ENCODE measurements at places on chromosomes 4 and X.
A peak's percentile ranks its signal among the peaks of the same experiment; 100 is the strongest.

DNA sequence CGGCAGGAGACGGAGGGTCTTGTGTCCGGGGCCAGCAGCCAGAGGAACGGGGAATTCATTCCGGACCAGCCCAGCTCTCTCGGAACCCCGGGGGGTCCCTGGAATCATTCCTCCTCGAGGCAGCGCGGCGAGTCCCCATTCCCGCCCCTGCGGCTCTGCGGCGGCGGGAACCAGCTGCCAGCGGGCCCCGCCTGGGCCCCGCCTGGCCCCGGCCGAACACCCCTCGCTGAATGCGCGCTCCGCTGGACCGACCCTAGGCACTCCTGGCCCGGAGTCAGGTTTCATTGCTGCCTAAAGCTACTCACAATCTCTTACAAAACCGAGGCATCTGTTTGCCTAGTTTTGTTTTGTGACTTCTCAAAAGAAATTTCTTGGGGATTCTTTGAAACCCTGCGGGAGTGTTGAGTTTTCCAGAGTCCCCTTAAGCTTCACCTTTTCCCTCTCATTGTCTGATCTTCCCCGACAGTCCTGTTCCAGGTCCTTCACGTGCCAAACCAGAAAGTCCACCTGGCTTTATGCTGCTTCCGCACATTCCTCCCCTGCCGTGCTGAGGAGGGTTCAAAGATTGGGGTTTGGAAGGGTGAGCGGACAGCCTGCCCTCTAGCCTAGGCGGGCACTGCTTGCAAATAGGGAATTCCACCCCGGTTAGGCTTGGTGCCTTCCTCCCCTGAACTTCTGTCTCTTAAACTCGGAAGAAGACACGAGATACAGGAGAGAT, 789 bp downstream of the ARHGAP10 start:
- DNase-seq: no peak

DNA sequence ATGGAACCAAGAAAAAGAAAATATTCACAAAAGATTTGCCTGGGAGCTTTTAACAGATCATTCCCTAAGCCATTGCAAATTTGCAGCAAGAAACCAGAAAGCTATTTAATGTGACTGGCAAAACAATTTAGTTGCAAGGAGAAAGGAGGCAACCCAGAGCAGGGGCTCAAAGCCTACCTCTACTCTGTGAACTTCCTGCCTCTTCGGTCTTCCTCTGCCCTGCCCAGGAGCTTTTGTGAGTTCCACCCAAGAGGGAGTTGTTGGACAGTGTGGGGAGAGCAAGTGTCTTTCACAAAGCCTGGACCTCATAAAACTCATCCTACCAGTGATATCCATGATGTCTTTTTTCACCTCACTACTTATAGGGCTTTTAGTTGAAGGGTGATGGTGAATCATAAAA, 107.4 kb downstream of the AFF1 start:
- no peak for DNase-seq

GRCh38 chrX:36974911-36975310, 33.3 kb upstream of the FAM47C start:
- DNase-seq: no peak

DNA sequence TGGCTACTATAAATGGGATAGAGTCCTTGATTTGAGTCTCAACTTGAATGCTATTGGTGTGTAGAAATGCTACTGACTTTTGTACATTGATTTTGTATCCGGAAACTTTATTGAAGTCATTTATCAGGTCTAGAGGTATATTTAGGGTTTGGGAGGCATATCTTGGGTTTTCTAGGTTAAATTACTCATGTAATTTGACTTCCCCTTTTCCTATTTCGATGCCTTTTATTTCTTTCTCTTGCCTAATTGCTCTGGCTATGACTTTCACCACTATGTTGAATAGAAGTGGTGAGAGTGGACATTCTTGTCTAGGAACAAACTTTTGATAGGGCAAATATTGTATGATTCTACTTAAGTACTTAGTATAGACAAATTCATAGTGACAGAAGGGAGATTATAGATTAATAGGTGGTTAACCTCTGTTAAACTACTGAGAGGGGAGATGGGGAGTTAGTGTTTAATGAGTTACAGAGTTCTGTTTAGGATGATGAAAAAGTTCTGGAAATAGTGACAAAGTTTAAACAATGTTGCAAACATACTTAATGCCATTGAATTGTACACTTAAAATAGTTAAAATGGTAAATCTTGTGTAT, 22.8 kb upstream of the HSPA4L start:
- peak; percentile 47 for DNase-seq

- no peak for DNase-seq
These were observed 90.5 kb downstream of the BCOR start for GRCh38 chrX:40007131-40007755.

- DNase-seq: no peak
These were observed 99.8 kb downstream of the PTCHD1 start for GRCh38 chrX:23434356-23434884.

DNA sequence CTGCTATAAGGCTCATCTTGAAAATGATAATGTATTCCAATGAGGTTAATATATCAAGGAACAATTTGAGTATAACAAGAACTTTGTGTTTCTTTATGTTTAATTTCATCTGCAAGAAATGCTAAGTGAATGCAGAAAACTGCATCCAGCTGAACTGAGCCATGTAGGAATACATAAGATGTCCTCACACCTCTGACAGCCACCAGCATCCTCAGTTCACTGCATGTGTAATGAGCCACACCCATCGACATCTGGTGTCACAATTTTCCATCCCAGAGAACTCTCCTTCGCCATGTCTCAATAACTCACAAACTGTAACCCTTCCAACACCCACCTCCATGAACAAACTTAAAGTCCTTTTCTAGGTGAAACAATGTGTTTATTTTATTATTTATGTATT, 3.3 kb upstream of the IL21 start:
- no peak for DNase-seq

GRCh38 chr4:73308286-73308685, 49.7 kb upstream of the ANKRD17 start:
- peak; percentile 87 for DNase-seq

DNA sequence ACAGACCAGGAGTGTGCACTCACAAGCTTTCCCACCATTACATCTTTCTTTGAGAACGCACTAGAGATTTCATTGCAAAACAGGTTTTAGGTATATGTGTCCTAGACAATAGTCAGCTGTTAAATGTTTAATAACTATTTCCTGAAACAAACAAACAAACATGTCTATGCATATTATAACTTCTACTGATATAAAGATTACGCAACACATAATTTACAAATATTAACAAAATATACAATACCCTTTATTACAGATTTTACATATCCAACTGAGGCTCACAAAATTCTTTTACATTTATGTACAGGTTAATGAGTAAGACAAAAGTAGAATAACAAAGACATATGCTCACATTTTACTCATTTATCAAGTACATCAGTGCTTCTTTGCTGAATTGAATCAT, 1554.0 kb upstream of the PCDH10 start:
- DNase-seq: no peak

DNA sequence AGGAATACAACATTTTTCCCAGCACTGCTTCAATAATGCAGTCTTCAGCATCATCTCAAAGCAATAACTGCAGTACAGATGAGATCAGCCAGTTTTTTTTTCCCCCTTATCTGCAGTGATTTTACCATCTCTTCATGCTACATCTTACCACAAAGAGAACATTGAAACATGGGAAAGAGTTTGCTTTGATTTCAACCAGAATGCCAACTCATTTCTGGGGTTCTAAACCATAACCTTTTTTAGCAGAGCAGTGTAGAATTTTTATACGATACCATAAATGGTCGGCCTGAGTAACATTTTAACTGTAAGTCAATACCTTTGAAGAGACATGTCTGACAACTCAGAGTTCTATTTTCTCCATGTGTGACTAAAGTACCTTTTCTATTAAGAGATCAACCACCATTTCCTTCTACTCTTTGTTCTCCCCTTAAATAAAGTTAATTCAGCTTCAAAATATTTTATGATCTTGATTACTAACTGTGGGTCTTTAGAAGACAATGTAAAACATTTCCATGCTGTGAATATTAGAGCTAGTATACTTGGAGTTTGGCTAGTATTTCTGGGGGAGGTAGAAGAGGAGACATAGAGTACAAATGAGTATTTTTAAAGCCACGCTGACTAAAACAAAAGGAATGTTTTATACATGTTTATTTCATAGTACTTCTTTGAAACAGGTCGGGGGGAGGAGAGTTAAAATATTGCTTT, 69.1 kb downstream of the TET2 start:
- no peak for DNase-seq

- DNase-seq: no peak
These were observed 193.0 kb upstream of the RPS6KA3 start for GRCh38 chrX:20459410-20460350.

- DNase-seq: peak; percentile 43
These were observed 1.6 kb upstream of the UNC5C start for GRCh38 chr4:95550115-95550987.

- no peak for DNase-seq
These were observed 138.8 kb downstream of the PDLIM5 start for GRCh38 chr4:94590493-94590892.

- peak; percentile 8 for DNase-seq
These were observed 30.5 kb upstream of the ENPP6 start for GRCh38 chr4:184248216-184248615.

DNA sequence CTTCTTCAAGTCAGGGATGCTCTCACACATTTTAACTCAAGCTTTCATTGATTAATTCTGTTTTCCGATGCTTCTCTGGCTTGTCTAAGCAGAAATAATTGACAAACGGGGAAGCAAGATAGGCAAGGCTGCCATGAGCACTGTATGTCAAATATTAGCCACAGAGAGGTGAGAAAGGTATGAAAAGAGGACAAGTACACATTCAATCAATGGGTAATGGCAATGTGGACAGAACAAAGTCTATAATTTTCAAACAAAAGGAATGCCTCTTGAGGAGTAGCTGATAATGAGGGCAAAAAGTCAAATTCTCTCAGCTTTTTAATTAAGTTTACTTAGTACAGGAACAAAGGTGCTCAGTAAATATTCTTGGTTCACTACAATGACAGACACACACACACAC, 19.6 kb downstream of the COX7B2 start:
- DNase-seq: no peak

DNA sequence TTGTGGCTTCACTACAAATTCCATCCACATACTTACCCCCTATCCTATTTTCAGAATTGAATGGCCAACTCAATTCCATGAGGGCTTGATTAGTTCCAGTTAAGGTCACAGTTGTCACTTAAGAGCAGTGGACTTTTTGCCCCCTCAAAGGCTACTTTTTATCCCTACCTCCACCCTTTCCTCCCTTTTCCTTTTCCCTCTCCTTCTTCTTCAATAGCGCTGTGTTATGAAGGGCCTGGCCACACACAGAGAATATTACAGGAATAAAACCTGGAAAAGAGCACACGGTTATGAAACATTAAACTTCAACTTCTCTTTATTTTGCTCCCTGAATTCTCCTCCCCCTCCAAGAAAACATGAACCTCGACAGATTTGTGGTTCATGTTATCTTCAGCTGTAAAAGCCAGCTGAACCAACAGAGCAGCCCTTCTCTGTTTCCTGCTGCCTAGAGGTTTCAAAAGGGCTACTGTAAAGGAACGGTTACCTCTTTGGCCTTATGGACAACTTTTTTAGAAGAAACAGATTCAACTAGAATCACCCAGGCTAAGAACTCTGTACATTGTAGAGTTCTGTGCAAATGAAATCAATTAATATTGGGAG, 87.0 kb upstream of the RPL34 start:
- DNase-seq: peak; percentile 27

- DNase-seq: no peak
These were observed 48.3 kb upstream of the GUCY1A1 start for GRCh38 chr4:155618183-155618838.

DNA sequence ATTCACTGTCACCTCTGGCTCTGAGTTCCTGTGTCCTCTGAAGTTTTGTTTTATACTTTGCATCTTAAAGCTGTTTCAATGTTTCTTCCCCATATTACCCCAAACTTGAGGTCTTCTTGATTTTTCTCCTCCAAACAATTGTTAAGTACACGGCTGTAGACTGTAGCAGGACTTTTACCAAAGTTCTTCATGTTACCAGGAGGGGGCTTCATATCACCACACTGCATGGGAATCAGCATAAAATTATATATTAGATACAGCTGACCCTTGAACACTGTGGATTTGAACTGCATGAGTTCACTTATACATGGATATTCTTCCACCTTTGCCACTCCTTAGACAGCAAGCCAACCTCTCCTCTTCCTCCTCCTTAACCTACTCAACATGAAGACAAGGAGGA, 56.6 kb downstream of the SPATA18 start:
- peak; percentile 20 for DNase-seq

- DNase-seq: no peak
These were observed 8.8 kb downstream of the NHSL2 start for GRCh38 chrX:71919431-71919830.

DNA sequence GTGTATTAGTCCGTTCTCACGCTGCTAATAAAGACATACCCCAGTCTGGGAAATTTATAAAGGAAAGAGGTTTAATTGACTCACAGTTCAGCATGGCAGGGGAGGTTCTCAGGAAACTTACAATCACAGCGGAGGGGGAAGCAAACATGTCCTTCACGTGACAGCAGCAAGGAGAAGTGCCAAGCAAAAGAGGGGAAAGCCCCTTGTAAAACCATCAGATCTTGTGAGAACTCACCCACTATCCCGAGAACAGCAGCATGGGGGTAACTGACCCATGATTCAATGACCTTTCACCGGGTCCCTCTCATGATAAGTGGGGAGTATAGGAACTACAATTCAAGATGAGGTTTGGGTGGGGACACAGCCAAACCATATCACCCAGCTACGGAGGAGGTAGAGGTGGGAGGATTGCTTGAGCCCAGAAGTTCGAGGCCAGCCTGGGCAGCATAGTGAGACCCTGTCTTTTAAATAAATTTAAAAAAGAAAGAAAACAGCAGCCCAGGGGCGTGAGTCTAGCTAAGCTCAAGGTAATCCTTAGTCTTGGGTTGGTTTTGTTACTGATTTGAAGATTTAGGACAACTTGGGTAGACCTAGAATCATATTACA, 46.4 kb upstream of the TMEM131L start:
- DNase-seq: no peak

DNA sequence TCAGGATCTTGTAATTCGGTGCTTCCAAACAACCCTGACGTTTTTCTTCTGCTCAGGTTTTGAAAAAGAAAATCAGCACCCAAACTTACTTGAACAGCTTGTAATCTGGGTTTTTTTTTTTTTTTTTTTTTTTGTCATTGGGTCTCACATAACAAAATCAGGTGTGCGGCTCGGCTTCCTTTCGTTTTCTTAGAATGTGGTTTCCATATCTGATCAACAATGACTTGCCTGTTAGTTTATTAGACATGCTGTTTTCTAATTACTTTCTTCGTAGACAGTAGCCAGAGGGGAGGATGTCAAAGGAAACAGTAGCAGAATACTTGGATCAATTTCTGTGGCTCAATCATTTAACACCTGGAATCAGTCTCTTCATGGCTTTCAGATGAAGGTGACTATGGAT, 890 bp upstream of the FREM3 start:
- no peak for DNase-seq

- no peak for DNase-seq
These were observed 14.1 kb upstream of the TCEANC start for GRCh38 chrX:13638826-13639225.

All from MV-4-11 (cell line).